ENCODE measurements at places on chromosomes 6 and 20.

DNA sequence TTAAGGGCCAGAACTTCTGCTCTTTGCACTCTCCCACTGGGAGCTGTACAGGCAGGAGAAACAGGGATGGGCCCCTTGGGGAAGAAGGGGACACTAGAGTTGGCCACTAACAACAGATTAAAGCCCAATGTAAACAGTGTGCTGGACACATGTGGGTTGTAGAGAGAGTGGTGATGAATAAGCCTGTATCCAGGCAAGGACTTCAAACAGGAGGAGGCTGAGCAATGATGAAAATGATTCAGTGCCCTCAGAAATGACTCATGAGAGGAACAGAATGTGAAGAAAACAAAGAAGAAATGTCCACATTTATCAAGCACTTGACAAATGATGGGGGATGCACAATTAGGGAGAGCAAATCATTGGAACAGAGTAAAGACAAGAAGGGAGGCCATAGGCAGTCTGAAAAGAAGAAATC, 242.3 kb downstream of the TBX18 start:
- DNase-seq, result peak; percentile 87

GRCh38 chr6:11755725-11756124, 22.9 kb downstream of the ADTRP start:
- no peak for DNase-seq

DNA sequence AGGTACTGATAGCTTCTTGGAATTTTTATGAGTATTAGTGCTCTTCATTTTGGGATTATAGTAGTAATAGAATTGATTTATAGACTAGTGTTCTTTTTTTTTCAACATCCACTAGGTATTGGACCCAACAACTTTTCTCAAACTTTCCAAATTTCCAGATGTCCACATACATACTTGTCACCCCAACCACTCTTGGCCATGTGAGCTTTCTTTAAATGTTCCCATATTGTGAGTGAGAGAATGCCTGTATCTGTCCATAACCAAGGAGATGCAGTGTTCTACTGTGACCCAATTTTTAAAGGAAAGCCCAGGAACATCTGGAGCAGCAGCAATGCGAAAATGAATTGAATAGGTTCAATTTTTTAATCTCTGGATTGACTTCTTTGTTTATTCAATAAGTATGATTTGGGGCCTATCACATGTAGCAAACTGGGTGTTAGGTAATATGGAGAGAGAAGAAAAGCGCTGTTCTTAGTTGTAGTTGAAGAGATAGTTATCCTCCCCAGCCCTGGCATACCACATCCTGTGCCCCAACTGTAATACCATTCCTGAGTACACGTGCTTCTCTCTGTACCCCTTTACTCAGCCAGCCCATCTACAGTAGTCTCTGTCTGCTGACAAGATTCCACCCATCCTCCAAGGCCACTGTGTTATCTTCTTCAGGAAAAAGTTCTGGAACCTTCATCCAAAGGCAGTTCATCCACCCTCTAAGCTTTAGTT, 116.8 kb upstream of the SUPT3H start:
- no peak for DNase-seq

DNA sequence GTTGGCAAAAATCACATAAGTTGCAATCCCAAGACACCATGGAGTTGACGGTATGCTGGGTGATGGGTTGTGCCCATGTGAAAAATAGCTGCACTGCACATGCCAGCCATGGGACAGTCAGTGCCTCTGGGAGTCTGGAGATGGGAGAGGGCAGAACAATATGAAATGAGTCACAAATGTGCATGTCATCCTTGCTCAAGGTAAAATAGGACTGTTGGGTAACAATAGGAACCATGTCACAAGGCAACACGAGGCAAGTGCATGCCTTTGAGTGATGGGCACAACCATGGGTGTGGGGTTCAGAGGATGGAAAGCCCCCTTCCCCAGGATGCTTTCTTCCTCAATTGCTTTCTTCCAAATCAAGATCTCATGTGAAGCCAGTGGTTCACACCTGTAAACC, 70.5 kb upstream of the PIM1 start:
- no peak for DNase-seq

- peak; percentile 76 for DNase-seq
Observed at GRCh38 chr6:146289816-146290588, 253.6 kb upstream of the RAB32 start.

DNA sequence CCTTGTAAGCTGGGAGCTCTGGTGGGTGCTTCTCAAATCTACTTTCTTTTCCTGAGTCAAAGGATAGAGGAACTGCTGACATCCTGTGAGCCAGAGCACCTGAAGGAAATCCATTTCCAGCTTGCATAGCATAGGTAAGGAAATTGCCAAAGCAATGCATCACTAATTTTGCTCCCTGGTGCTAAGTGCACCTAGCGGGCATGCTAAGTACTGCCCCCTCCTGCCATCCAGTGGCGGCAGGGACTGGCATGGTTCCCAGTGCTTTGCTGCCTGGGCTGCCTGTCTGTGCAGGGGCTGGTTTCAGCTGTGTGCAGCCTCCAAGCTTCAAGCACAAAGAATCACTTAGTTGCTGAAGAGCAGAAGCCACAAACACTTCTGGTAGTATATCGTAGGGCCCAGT, 63.9 kb downstream of the FARS2 start:
- DNase-seq, result no peak

- no peak for DNase-seq
Observed at GRCh38 chr6:35654883-35655282, 33.8 kb downstream of the FKBP5 start.

GRCh38 chr6:12436224-12436623, 146.1 kb downstream of the EDN1 start:
- no peak for DNase-seq

- DNase-seq, result no peak
Observed at GRCh38 chr20:14488212-14488611, 150.8 kb upstream of the FLRT3 start.

- no peak for DNase-seq
Observed at GRCh38 chr20:40414843-40415615, 274.0 kb downstream of the MAFB start.

DNA sequence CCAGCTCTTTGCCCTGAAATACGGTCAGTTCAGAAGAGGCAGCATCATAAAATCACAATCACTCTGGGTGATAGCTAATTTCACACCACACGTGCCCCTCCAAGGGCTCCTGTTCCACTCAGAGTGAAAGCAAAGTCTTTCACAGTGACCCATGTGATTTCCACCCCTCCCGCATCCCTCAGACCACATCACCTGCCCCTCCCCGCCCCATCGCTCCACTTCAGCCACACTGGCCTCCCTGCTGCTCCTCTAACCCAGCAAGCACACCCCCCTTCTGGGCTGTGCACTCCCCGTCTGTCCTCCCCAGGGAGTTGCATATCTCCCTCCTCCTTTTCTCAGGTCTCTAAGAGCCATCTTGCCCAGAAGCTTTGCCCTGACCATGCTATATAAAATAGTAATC, 74.5 kb downstream of the PSMG4 start:
- no peak for DNase-seq

- DNase-seq, result no peak
Observed at GRCh38 chr6:84785671-84786070, 21.3 kb upstream of the TBX18 start.

GRCh38 chr6:109349419-109349987, 32.8 kb downstream of the CD164 start:
- DNase-seq, result no peak

DNA sequence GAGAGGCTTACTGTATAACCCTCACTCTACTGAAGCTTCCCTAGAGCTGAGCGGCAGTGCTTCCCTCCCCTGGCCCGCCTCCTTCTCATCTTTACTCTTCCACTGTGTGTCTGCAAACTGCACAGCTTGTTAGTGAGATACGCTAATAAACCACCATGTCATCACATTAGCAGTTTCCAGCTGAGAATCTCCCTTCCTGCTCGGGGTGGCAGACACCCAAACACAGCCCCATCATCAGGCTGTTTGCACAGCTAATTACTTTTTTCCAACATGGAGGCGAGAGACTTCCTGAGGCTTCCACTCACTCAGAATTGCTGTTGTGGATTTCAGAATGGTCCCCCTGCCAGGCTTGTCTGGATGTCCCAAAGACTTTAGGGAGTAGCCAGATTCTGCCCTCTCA, 444.9 kb upstream of the SULF2 start:
- DNase-seq, result no peak

- no peak for DNase-seq
Observed at GRCh38 chr6:6960571-6961251, 147.1 kb upstream of the RREB1 start.

GRCh38 chr6:34658605-34659265, 37.8 kb downstream of the ILRUN start:
- no peak for DNase-seq

GRCh38 chr6:106281088-106281487, 44.5 kb downstream of the ATG5 start:
- DNase-seq, result no peak

All from A172 (cell line).